Activated CD4-positive, alpha-beta T cell treated with anti-CD3 and anti-CD28 coated beads, Interleukin-2, amount 50 U/mL, for 4 hours (primary cell): ENCODE measurements at places on chromosomes 16 and 17.

- DNase-seq: no peak
Measured at GRCh38 chr17:39487946-39488345, 26.7 kb downstream of the CDK12 start.

GRCh38 chr16:62562121-62562520 lies 525.9 kb upstream of the CDH8 start:
- no peak for DNase-seq

DNA sequence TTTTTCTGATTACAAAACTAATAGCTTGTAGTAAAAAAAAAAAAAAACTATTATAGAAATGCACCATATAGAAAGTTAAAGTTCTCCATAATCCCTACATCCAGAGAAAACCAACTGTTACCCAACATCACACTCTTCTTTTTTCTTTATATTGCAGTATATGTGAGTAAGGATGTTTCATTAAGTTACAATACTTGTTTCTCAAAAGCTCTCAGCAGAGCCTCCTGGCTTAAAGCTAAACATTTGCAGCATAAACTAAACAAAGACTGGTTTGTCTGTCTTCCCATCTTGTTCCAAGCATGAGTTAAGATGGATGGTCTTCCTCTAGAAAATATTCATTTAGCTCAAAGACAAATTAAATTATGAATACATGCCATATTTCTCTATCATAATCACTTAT lies 25.2 kb downstream of the GRB2 start:
- DNase-seq: no peak

GRCh38 chr16:89732142-89732917 lies 11.0 kb downstream of the ZNF276 start:
- DNase-seq: no peak
